Activated T-helper 1 cell treated with anti-CD3 and anti-CD28 coated beads, Interleukin-12 subunit alpha, Interleukin-12 subunit beta, Interleukin-2, Interleukin-4 antibody, amounts not matched to agents 30 ng/mL and 10 ng/mL and 1 ng/mL, durations not matched to agents 14 hours and 24 hours and 36 hours (primary cell): ENCODE measurements at places on chromosomes 4 and X.

DNA sequence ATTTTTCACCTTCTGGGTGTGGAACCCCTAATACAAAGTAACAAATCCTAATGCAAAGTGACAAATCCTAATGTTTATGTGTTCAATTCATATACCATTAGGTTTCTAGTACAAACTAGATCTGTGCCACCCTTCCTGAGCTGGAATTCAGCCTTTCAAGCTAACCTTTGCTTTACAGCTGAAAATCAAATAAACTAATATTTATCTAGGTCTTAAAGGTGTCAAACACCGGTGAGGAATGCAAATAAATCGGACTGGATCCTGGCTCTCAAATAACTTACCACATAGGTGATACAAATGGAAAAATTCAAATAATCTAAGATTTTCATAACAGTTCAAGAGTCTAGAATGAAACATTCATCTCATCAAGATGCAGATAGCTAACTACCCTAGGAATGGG lies 11.6 kb downstream of the IRF2 start:
- peaks cover 50% of the 10 kb centered on the region for H3K36me3 ChIP-seq
- H3K4me3 ChIP-seq = no peak overlapping the region
- no peak for DNase-seq
- H3K27me3 ChIP-seq = no peaks in the 10 kb centered on the region
- peaks cover 75% of the 10 kb centered on the region for H3K4me1 ChIP-seq

- H3K27ac ChIP-seq = no peak overlapping the region
- H3K4me1 ChIP-seq = no peaks in the 10 kb centered on the region
- DNase-seq = no peak
Observed at GRCh38 chr4:14241574-14241973, 614.0 kb upstream of the BOD1L1 start.

DNA sequence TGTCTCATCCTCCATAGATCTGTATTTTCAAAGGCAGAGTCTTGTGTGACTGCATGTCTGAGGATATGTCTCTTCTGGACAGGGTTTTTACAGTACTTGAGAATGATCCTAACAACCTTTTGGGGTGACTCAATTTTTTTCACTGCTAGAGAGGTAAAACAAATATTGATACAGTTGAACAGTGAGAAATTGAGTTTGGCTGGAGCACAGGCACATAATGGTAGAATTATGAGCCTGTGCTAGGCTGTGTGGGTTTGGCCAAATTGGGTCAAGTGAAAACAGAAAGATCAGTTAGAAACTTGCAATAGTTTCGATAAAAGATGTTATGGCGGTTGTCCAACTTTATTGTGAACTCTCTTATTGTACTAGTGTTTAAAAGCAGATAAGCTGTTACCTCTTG lies 23.3 kb upstream of the EOLA2 start:
- no peaks in the 10 kb centered on the region for H3K27me3 ChIP-seq
- H3K36me3 ChIP-seq = peaks cover 20% of the 10 kb centered on the region
- no peak overlapping the region for H3K4me3 ChIP-seq
- DNase-seq = no peak
- no peak overlapping the region for H3K27ac ChIP-seq
- no peaks in the 10 kb centered on the region for H3K4me1 ChIP-seq

GRCh38 chr4:84916227-84916626 lies 50.3 kb downstream of the WDFY3 start:
- no peaks in the 10 kb centered on the region for H3K36me3 ChIP-seq
- H3K27me3 ChIP-seq = peaks cover 1% of the 10 kb centered on the region
- no peak for DNase-seq
- H3K27ac ChIP-seq = no peak overlapping the region

DNA sequence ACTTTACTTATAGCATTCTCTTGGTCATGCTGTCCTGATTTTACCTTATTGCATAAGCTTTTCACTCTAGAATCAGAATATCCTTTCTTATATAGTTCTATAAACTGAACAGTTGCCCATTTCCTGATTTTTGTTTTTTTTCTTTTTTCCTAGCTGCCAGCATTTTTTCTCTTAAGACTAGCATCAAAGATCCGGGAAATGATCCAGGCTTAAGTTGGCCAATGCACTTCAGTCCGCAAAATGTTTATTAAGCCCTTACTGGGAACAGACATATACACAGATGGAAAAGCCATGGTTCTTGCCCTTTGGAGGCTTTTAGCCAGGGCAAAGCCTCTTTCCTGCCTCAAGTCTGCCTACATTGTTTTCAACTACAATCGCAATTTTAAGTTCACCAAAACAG lies 10.1 kb upstream of the BMP2K start:
- H3K36me3 ChIP-seq = no peaks in the 10 kb centered on the region
- H3K27me3 ChIP-seq = peaks cover 2% of the 10 kb centered on the region
- H3K27ac ChIP-seq = no peak overlapping the region
- no peak overlapping the region for H3K4me3 ChIP-seq

DNA sequence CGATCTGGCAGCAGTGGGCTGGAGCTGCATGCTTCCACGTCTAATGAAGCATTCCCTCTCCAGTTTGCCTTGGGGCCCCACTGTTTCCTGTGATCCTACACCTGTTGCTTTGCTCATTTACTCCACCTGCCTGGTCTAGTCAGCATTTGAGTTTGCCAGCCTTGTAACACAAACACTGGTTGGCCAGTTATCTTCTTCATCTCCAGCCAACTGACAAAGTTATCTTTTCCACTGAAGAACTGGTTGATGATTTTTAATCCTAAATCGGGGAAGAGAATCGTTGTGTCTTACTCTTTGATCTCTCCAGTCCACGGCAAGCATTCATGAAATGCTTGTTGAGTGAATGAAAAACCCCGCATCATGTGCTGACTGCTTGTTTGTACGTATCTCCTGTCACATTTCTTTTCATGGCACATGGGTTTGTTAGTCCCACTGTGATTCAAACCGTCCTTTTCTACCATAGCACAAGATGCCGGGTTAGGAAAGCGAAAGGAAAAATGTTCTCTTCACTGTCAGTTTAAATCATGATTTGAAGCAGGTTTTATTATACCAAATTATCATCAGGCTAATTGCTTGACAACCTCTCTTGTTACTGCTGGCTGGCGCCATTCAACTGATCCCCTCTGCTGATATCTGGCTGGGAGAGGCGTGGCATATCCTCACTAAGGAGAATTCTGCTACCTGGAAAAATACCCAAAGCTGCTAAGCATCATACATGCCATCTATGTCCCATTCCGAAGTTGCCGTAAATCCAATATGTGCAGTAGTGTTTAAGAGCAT lies 144.8 kb downstream of the SHROOM3 start:
- peaks cover 47% of the 10 kb centered on the region for H3K27me3 ChIP-seq
- no peaks in the 10 kb centered on the region for H3K36me3 ChIP-seq
- no peak overlapping the region for H3K27ac ChIP-seq
- DNase-seq = no peak
- no peak overlapping the region for H3K4me3 ChIP-seq

DNA sequence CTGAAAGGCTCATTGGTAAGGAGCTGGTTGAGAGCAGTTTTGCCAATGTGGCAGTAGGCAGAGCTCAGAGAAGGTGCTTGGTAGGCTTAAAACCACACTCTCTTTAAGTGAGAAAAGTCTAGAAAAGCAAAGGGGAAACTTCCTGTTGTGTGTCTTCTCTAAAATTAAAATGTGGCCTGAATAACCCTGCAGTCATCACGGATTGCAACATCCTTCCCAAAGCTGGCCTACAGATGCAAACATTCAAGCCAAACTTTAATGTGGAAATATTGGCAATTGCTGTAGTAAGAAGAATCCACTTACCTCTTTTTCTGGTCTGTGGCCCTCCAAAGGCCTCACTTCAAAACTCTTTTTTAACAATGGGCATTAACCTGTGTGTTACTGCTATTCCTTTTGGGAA lies 348.5 kb downstream of the OPHN1 start:
- no peaks in the 10 kb centered on the region for H3K36me3 ChIP-seq
- H3K4me3 ChIP-seq = no peak overlapping the region
- H3K27me3 ChIP-seq = no peaks in the 10 kb centered on the region
- H3K4me1 ChIP-seq = no peaks in the 10 kb centered on the region

DNA sequence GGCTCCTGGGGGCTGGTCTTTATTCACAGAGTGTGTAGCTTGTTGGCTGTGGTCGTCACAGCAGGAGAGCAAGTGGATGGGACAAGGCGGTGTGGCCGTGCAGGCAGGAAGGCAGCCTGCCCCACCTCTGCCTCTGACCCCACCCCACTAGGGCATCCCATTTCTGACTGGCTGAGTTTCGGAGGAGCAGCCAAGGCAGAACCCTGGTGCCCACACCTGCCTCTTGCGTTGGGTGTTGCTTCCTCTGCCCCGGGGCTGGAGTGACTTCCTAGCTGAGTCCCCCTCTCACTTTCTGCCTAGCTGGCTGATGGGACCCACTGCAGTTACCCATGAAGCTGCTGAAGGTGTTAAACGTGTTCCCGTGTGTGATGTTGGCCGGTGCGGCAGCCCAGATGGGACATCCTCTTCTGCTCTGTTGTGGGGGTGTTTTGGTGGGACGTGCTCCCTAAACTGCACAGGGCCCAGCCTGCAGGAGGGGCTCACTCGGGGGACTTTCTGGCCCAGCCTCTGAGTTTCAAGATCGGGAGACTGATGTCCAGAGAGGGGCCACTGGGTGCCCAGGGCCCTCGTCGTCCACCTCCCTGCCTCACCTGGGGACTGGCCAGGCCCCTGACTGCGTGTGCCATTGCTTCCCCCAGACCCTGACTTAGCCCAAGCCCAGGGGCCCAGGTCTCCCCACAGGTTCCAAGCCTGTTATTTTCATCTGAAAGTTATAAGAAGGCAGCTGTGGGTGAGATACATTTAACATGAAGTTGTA lies 101.5 kb downstream of the PSAPL1 start:
- no peaks in the 10 kb centered on the region for H3K36me3 ChIP-seq
- H3K4me3 ChIP-seq = no peak overlapping the region
- no peak overlapping the region for H3K27ac ChIP-seq
- H3K27me3 ChIP-seq = no peaks in the 10 kb centered on the region
- DNase-seq = no peak
- H3K4me1 ChIP-seq = no peaks in the 10 kb centered on the region

- no peak overlapping the region for H3K27ac ChIP-seq
- H3K27me3 ChIP-seq = no peaks in the 10 kb centered on the region
- no peak for DNase-seq
- peaks cover 14% of the 10 kb centered on the region for H3K4me1 ChIP-seq
- H3K4me3 ChIP-seq = no peak overlapping the region
Observed at GRCh38 chrX:20147561-20147960, 5.9 kb upstream of the EIF1AX start.

- no peak for DNase-seq
- no peak overlapping the region for H3K4me3 ChIP-seq
- H3K36me3 ChIP-seq = no peaks in the 10 kb centered on the region
Observed at GRCh38 chr4:134126955-134127354, 74.6 kb downstream of the PABPC4L start.

DNA sequence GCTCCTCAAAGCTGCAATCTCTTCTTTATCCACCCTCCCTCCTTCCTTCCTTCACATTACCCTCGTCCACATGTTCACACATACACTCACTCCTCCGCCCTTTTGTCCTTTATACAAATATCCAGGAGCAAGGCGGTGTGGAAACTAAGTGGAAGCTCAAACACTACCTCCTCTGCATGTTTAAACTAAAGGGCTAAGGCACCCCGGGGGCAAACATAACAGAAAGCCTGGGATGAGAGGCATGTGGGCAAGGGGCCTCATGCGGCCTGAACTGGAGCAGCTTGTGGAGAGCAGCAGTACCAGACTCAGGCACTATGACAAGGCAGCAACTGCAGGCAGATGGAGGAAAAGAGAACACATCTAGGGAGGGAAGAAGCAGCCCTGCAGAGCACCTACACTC lies 9.5 kb downstream of the MAB21L2 start:
- no peaks in the 10 kb centered on the region for H3K4me1 ChIP-seq
- no peaks in the 10 kb centered on the region for H3K27me3 ChIP-seq
- peaks cover under 1% of the 10 kb centered on the region for H3K36me3 ChIP-seq
- H3K27ac ChIP-seq = no peak overlapping the region

- no peak overlapping the region for H3K27ac ChIP-seq
- no peaks in the 10 kb centered on the region for H3K27me3 ChIP-seq
- H3K36me3 ChIP-seq = no peaks in the 10 kb centered on the region
- no peak overlapping the region for H3K4me3 ChIP-seq
- H3K4me1 ChIP-seq = no peaks in the 10 kb centered on the region
Observed at GRCh38 chr4:158459085-158459820, 62.4 kb upstream of the RXFP1 start.

GRCh38 chr4:147599769-147600168 lies 17.4 kb upstream of the TMEM184C start:
- no peaks in the 10 kb centered on the region for H3K4me1 ChIP-seq
- H3K4me3 ChIP-seq = no peak overlapping the region
- no peak overlapping the region for H3K27ac ChIP-seq
- no peak for DNase-seq
- H3K36me3 ChIP-seq = no peaks in the 10 kb centered on the region
- H3K27me3 ChIP-seq = peaks cover 8% of the 10 kb centered on the region

DNA sequence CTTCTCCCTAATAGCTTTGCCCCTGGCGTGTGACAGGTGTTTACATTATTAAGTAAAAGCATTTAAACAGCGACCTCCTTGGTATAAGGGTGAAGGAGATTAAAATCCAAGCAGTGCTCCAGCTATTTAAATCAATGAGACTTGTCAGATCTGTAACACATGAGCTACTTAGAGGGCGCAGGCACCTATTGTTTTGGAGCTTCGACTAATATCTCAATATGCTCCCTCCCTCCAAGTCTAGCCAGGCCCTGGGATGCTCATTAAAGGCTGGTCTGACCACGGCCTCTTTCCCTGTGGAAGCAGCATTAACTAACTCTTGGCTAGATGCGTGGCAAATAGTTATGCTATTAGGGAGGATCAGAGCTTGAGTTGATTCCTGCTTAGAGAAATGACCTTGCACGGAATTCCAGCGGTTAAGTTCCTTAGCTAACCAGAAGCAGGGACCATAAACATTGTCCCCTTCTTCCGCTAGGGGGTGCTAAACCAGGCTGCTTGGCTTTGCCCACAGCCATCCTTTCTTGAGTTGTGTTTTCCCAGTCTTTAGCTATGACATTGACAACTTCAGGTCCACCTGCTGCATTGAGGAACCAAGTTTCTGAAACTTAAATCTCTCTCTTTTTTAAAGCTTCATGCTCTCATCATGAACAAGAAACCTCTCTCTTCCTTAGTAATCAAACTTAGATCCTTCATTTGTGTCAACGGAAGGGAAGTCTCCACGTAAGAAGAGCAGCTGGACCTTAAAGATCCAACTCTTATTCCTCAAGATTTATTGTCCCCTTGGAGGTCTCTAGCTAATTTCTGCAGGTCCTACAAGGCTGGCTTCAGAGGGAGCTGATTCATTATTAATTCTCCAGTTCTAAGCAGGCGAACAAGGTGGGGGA lies 80.7 kb upstream of the IGFBP7 start:
- no peak for DNase-seq
- H3K4me3 ChIP-seq = no peak overlapping the region
- no peak overlapping the region for H3K27ac ChIP-seq

DNA sequence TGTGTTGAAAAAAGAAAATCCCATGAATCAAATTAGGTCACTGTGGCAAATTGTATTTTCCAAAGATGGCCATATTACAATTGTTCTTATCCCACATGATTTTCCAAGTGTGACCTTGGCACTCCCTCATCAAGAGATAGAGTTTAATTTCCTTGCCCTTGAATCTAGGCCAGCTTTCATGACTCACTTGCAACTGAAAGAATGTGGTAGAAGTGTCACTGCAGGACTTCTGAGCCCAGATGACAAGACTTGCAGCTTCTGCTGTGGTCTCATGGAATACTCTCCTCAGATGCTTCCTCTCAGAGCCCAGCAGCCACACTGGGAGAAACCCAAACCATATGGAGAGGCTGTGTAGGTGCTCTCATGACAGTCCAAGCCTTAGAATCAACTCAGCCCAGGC lies 139.0 kb downstream of the ADAMTS3 start:
- H3K27ac ChIP-seq = no peak overlapping the region
- H3K36me3 ChIP-seq = no peaks in the 10 kb centered on the region
- H3K4me3 ChIP-seq = no peak overlapping the region
- no peaks in the 10 kb centered on the region for H3K4me1 ChIP-seq
- peaks cover 1% of the 10 kb centered on the region for H3K27me3 ChIP-seq

- H3K27ac ChIP-seq = no peak overlapping the region
- no peak overlapping the region for H3K4me3 ChIP-seq
- H3K4me1 ChIP-seq = no peaks in the 10 kb centered on the region
Observed at GRCh38 chr4:176745902-176746301, 46.8 kb downstream of the VEGFC start.
